NCI-H524 (cell line): ENCODE measurements at places on chromosomes 7 and 10.

DNA sequence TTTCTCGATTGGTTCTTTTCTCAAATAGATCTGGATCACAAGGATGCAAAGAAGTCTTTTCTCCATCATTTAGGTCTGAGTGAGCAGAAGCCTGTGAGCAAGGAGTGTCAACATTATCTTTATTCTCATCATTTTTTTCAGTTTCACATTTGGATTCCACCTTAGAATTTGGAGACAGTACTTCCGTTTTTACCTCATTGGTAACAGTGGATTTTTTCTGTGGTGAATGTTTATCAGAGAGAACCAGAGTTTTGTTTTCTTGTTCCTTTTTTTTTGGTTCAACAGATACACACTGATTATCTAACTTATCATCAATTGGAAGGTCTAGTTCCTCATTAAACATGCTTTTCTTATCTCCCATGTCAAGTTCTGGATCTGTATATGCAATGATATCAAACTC lies 151.3 kb downstream of the GALNT11 start:
- no peak for DNase-seq

- no peak for DNase-seq
These were observed 92.3 kb upstream of the BAIAP2L1 start for GRCh38 chr7:98493030-98493778.

DNA sequence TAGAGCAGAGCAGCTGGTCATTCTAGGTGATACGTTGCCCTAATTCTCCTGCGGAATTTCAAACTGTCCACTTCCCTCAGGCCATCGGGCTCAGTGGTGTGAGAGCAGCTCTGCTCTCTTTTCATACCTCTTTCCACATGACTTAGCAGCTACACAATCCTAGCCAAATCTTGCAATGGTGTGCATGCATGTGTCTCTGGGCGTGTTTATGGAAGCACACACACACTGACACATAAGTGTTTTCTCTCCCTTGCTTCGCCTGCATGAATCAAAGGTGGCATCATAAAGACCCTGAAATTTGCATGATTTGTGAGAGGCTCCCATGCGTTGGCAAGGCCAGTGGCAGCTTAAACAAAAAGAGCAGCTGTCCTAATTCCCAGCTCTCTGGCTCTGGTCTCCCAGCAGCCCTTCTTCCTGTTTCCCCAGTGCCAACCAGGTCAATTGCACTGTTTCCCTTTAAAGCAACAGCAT lies 1189.5 kb downstream of the GATA3 start:
- DNase-seq: peak; percentile 7

DNA sequence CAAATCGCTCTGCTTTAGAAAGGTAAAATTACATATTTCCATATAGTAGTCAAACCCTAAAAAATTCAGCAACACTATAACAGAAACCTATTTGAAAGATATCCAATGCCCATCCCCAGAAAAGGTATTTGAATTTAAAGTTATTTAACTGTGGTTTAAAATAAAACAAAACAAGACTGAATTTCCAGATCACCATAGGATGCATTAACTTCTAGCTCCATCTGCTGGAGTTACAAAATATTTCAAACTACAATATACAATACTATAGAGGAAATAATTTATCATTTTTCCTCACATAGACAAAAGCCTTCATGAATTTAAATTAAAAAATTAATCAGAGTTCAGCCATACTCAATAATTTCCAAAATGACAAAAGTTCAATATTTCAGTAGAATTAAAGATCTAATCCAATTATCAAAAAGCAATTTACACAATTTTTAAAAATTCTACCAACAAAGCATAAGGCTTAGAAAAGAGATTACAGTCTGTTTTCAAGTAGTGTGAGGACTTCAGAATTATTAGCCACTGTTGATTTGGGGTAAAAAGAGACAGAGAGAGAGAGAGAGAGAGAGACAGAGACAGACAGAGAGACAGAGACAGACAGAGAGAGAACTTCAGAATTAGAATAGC lies 75.9 kb downstream of the LMBR1 start:
- no peak for DNase-seq

GRCh38 chr10:86716466-86716865 lies 40.0 kb upstream of the BMPR1A start:
- no peak for DNase-seq

- DNase-seq: peak; percentile 82
These were observed 174.2 kb downstream of the PTN start for GRCh38 chr7:137169282-137169698.

DNA sequence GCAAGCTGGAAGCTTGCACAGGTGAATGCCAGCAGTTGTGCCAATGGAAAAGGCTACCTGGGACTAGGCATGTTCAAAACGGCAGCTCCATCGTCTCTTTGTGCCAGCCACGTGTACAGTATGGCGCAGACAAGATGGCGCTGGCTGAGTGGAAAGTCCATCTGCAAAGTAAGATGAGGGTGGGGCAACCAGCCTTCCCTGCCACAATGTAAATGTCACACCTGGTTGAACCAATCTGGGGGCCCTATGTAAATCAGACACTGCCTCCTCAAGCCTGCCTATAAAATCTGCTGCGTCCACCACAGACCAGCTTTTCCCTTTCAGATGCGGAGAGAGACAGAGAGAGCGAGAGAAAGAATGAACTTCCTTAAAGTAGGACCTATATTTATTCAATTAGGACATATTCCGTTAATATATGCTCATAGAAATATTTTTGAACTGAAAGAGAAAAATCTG lies 18.5 kb upstream of the C7orf33 start:
- no peak for DNase-seq

- no peak for DNase-seq
These were observed 143.4 kb downstream of the DOCK1 start for GRCh38 chr10:127048630-127049029.

GRCh38 chr7:134014935-134015334 lies 112.2 kb upstream of the LRGUK start:
- no peak for DNase-seq

GRCh38 chr7:159023206-159023605 lies 121.5 kb downstream of the VIPR2 start:
- DNase-seq: no peak

DNA sequence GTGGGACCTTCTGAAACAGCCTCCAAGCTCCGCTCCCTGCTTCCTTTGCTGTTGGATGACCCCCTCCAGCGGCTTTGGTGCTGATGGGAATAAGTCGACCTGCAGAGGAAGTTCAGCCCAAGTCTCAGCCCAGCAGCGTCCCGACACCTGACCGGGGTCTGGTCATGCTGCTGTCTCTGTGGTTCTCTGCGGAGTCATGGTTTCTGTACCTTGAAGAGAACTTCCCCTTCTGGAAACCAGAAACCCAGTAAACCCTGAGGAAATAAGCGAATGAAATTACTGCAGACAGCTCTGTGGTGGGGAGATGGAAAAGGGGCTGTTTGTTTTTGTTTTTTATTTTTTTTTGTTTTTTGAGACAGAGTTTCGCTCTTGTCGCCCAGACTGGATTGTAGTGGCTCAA lies 18.3 kb upstream of the ZNF12 start:
- no peak for DNase-seq

DNA sequence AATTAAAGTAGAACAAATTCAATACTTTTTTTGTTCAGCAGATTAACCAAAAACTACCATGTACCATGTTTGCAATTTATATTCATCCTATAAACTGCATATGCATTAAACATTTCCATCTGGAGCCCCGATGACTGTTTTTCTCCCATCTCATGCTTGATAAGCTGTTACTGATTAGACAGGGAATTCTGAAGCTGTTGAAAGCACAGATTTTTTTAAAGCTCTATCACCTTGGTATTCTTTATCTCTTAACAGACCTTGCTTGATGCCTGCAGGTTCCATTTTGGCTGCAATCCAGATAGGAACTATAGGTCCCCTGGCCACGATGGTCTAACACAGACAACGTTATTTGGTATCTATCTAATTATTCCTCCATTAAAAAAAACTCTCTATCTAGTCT lies 961.7 kb downstream of the CNTNAP2 start:
- no peak for DNase-seq

- no peak for DNase-seq
These were observed 78.8 kb downstream of the CHST15 start for GRCh38 chr10:124014416-124015154.

GRCh38 chr10:86795353-86795752 lies 38.9 kb downstream of the BMPR1A start:
- DNase-seq: peak; percentile 33

- DNase-seq: no peak
These were observed 73.3 kb downstream of the ZMIZ1 start for GRCh38 chr10:79142064-79142491.

- peak; percentile 95 for DNase-seq
These were observed 39.7 kb upstream of the SLC35B4 start for GRCh38 chr7:134356421-134356936.
